ENCODE measurements at places on chromosomes 5 and 9.

DNA sequence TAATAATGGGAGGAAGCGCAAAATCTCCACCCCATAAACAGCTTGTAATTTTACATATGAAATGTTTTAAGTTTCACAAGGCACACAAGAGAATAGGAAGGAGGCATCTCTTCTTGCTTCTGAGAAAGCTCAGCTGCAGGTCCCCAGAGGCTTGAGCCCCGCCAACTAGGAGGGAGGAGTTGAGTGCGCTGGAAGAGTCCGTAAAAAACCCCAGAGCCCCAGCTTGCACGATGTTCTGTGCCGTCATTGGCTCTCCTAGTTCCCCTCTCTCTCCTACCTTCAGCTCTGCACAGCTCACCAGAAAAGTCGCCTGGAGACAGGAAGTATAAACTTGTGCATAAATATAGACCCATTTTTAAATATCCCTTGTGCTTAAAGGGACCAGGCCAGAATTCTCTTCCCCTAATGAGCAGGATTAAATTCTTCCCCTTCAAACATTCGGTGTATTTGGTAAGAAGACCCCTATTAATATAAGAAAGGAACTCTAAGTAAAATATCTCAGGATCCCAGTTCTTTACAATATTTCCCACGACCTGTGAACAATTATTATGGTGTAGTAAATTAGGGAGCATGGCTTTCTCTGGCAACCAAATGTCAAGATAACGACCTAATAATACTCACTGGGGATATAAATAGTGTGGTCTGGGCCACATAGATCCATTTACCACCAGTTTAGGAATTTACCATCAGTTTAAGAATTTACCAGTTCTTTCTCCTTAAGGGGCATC is 13.7 kb downstream of the GLRX start:
- no peak for DNase-seq

DNA sequence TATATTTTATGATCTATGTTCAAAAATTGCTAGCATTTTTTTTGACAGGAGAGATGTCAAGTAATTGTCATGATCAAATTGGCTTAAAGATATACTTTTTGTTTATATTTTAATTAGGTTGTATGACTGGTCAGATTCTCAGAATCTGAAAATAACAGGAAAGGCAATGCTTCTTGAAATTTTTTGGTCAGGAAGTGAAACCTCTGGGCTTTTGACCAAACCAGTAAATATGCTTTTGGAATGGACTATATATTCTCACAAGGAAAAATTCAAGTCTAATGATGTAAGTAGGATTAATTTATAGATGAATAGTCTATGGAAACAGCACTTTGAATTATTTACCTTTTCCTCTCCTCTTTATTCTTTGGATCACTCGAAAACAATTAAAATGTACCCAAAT is 52.3 kb downstream of the SLF1 start:
- DNase-seq, result no peak

DNA sequence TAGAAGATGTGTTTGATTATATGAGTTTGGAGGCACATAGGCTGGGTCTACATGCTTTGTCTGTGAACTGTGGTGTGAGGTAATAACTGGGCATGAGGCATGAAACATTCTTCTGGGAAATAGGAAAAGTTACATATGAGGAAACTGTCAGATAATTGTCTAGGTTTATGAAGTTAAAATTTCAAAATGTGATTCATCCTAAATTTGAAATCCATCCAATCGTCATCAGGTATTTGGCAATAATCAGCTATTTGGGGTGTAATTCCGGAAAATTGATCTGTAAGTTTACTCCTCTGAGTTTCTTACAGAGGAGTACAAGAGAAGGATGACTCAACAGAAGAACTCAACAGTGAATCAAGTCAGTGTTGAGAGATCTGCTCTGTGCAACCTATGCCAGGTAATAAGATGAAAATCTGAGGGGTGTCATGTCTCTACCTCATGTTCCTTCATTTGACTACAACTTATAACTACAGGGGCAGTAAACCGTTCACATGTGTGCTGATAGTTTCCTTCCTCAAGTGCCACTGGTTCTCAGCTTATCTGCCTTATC is 1171.6 kb upstream of the CDH18 start:
- DNase-seq, result no peak

DNA sequence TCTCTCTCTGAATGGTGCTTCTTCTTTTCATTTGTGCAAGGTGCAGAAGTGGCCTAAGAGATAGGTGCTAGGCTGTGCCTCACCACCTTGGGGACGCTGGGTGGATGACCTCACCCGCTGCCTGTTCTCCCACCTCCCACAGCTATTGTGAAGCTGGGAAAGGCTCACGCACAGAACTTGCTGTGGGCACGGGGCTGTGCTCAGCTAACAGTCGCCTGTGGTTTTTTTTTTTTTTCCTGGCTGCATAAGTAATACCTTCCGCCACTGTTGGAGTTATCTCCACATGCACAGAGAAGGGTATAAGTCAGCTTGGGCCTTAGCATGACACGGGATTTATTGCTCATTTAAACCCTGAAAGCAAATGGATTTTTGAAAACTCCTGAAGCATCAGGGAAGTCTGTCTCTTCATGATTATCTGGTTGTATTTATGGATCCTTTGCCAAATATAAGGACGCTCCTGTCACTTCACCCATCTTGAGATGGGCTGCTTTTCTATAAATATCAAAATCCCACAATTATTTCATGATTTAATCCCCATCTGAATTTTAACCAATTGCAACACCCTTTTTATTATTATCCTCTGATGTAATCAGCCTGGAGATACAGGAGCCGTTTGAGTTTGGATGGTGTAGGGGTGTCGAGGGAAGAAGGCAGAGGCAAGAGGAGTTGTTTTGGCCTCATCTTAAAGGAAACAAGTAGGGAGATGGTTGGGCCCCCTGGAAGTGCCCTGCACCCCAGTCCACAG is 9.0 kb downstream of the DBH start:
- DNase-seq, result no peak

GRCh38 chr5:119327018-119327417 is 28.8 kb upstream of the TNFAIP8 start:
- DNase-seq, result no peak

GRCh38 chr9:16442622-16443021 is 427.8 kb downstream of the BNC2 start:
- peak; percentile 61 for DNase-seq
